Natural killer cell treated with Interleukin-12 subunit alpha and Interleukin-12 subunit beta and Interleukin-15 and Interleukin-18, amount 100 ng/mL, for 72 hours (primary cell): ENCODE measurements at places on chromosomes 7 and 10. TPM values are rescaled to one million over a fixed set of nuclear protein-coding genes. Genes with fewer than 3 reads are reported as not detected.

DNAH11 gene
- 0.45 TPM for total RNA-seq

DNA sequence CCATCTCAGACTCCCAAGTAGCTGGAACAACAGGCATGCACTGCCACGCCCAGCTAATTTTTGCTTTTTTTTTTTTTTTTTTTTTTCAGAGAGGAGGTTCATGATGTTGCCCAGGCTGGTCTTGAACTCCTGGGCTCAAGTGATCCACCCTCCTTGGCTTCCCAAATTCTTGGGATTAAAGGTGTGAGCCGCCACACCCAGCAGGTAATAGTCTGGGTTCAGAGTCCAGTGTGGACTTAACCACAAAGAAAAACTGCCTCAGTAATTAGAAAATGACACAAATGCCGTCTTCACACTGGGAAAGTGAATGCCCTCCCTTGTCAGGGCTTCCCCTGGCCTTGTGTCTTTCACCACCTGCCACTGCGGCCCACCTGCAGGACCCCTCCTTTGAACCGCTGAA lies 101.1 kb downstream of the RAB11FIP2 start:
- DNase-seq = no peak

GPR26 gene
- not detected for total RNA-seq

COBL gene
- not detected for total RNA-seq

GRCh38 chr7:75732764-75733630 lies 5.7 kb downstream of the HIP1 start:
- DNase-seq = no peak

CLDN15 gene
- 34.0 TPM for total RNA-seq
